ENCODE measurements at places on chromosomes 5 and 9.

- no peak for DNase-seq
Measured at GRCh38 chr9:120416781-120417427, 163.1 kb downstream of the CDK5RAP2 start.

DNA sequence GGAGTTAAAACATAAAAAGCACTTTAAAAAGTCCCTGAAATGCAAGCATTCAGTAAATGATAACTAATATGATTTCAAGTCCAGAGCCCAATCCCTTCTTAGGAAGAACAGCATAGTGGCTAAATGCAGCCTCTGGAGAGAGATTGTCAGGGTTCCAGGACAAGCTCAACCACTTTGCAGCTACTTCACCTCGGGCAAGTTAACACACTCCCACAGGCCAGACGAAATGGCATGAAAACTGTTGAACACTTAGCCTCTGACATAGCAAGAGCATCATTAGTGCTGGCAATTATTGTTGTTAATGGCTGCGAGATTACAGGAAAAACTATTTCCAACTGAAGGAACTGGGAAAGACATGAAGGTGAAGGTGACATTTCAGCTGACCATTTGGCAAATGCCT is 205.8 kb downstream of the GRIA1 start:
- no peak for DNase-seq

GRCh38 chr5:72878854-72879253 is 62.4 kb downstream of the TNPO1 start:
- DNase-seq, result peak; percentile 4

GRCh38 chr9:73810585-73811215 is 659.0 kb downstream of the ANXA1 start:
- DNase-seq, result no peak

DNA sequence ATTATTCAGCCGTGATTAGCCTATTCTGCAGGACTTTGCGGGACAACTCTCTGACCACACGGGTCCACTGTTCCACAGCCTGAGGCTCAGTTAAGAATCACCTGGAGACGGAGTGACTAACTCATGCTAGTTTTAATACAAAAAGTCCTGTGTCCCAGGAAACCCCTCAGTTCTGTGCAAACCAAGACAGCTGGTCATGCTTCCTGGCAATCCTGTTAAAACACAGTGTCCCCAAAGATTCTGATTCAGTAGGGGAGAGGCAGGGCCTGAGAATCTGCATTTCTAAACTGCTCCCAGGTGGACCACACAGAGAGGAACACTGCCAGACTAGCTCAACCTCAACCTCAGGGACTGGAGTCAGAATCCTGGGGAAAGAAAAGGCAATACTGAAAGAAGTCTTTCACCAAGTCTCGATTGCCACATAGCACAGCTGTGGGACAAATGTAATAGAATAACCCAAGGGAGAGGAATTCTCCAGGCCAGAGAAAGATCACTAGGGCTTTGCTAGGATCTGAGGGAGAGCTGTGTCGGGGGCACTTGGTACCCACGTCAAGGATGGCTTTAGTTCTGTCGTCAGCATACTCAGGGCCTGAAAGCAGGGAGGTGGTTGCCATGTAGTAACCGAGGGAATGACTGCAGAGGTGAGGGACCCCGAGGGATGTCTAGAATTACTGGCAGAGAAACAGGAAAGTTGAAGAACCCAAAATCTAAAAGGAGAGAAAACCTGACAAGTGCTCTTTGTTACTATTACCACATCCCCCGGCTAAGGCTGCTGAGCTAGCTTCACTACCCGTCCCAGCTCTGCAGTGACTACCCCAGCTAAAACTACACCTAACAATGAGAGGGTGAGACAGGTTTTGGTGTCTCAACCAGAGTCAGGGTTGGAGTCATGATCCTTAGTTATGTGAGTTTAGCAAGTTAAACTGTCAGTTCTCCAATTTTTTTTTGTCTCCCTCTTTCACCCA is 8.6 kb downstream of the SUSD1 start:
- no peak for DNase-seq

DNA sequence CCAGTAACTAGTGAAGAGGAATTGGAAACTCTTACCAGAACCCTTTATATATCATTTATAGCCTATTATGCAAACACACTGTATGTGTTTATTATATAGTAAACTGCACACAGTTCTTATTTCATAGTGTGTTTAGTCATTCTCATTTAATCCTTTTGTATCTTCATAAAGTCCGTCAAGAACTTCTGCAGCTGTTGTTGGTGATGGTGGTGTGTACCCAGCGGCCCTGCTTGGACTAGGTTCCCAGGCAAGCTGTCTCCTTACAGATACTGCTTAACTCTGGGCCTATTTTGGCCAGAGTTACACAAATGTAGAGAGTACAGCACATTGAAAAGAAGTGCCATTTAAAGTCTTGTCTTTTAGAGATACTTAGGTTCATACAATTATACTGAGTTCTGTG is 231.9 kb downstream of the NDUFS4 start:
- no peak for DNase-seq

GRCh38 chr5:109691996-109692395 is 2.3 kb downstream of the MAN2A1 start:
- DNase-seq, result no peak

- no peak for DNase-seq
Measured at GRCh38 chr5:54021431-54022164, 288.8 kb downstream of the ARL15 start.

DNA sequence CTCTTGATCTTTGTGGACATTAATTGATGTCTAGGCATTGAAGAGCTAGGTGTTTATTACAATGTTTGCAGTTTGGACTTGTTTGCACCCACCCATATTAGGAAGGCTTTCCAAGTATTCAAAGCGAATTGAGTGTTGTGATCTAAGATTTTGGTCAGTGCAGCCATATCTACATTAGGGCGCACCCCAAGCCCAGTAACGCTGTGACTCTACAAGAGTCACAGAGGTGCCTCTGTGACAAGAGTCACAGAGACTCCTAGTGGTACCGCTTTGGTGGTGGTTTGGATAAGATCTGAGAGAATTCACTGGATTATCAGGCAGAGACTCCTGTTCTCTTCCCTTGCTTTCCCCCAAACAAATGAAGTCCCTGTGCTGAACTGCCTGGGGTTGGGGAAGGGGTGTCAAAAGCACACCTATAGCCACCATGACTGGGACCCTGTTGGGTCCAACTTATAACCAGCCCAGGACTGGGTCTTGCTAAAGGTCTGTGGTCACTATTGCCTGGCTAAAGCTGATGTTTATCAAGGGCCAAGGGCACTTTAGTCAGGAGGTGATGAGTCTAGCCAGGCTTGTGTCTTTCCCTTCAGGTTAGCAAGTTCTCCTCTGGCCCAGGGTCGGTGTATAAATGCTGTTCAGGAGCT is 114.1 kb upstream of the RIOK2 start:
- DNase-seq, result peak; percentile 0

GRCh38 chr9:109913461-109913810 is 133.4 kb downstream of the PALM2AKAP2 start:
- no peak for DNase-seq

DNA sequence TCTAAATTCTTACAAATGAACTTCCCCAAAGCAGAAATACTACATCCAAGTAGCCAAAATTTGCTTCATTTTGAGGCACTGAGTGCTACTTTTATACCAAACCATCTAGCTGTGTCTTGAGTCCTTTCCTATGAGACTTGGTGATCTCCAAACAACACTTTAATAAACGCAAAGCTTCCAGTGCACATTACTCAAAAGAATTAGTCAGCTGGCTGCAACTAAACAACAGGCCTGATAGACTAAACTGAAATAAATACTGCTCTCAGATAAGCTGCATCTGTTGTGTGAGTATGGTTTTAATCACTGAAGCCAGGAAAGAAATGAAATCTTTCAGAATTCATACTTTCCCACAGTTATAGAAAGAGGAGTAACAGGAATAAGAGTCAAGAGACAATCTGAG is 80.3 kb downstream of the VCAN start:
- DNase-seq, result no peak

DNA sequence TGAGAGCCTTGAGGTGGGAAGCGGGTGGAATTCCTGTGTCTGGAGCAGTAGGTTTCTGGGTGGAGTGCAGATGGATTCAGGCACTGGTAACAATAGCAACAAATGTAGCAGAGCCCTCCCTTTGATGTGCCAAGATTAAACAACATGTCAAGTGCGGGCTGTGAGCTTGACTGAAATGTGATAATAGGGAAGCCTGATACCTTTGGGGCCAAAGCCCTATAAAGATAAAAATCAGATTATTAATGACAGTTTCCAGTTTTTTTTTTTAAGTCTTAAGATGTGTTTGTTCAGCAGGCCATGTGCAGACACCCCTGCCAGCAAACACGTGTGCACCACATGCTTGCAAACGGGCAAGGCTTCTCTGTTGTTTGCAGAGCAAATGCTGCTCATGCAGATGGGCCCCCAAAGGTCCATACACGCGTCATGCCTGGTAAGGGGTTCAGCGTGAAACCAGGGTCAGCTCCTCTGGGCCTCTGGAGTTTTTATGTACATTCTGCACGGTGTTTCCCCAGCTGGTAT is 193.2 kb downstream of the GADD45G start:
- DNase-seq, result peak; percentile 52

GRCh38 chr5:156096259-156096658 is 230.7 kb upstream of the SGCD start:
- DNase-seq, result no peak

DNA sequence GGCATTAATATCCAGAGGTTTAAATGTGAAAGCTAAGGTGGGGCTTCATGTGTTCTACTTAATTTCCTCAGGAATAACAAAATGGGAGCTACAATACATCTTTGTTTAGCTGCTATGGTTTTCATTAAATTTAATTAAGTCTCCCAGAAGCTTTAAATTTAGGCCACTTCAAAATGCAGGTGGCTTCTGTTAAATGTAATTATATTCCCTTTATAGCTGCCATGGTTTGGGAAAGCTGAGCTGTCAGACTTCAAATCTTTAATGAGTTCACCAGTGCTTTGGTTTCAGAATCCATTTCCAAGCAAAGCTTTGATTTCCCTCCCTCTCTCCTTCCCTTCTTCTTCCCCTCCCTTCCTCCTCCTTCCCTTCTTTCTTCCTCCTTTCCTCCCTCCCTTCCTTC is 58.4 kb upstream of the FAM170A start:
- DNase-seq, result no peak

- no peak for DNase-seq
Measured at GRCh38 chr5:7884491-7885267, 15.7 kb downstream of the MTRR start.

DNA sequence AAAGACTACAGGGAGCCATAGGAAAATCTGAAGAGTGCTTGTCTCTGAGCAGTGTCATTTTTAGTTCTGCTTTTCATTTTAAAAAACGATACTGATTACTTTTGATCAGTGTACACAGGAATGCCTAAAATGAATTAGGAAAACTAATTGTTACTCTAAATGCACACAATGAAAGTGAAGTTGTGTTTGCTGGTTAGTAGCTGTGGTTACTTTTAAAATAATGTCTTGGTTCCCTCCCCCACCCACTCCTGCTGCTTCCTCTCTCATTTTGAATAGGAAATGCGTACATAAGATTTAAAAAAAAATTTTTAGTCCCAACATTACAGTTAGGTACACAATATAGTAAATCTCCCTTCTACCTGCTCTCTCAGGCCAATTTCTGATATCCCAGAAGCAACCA is 47.5 kb upstream of the PLPP1 start:
- DNase-seq, result no peak

DNA sequence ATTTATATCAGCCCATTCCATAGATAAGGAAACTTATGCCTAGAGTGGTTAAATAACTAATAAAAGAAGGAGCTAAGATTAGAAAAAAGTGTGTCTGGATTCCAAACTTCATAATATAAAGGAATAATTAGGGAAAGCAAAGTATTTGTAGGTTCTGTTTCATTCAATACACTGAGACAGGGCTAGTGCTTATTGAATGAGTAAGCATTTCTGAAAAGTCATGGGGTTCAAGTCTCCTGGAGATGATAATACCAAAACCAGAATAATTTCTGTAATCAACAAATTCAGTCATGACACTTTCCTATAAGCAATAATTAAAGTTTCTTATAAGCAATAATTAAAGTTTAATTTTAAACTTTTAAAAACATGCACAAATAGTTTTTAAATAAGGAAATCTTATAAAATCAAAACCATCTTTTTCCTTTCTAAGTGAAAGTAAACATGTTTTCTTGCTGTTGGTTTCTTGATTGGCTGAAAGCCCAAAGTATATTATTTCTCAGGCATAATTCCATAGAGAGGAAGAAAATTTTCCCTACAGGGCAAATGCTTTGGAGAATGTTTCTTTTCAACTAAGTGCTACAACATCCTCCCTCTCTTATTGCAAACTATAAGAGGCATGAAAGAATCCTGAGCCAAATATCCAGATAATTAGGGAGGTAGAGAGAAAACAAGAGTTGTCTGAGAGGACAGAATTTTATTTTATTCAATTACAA is 510.2 kb downstream of the PRELID2 start:
- DNase-seq, result no peak

- no peak for DNase-seq
Measured at GRCh38 chr5:37412515-37412914, 33.4 kb downstream of the WDR70 start.

DNA sequence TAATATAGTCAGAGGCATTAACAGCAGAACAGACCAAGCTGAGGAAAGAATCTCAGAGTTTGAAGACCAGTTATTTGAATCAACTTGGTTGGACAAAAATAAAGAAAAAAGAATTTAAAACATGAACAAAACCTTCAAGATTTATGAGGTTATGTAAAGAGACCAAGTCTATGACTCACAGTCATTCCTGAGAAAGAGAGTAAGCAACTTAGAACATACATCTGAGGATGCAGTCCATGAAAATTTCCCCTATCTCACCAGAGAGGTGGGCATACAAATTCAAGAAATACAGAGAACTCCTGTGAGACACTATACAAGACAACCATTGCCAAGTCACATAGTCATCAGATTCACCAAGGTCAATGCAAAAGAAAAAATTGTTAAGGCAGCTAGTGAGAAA is 17.4 kb upstream of the C9orf72 start:
- DNase-seq, result no peak

DNA sequence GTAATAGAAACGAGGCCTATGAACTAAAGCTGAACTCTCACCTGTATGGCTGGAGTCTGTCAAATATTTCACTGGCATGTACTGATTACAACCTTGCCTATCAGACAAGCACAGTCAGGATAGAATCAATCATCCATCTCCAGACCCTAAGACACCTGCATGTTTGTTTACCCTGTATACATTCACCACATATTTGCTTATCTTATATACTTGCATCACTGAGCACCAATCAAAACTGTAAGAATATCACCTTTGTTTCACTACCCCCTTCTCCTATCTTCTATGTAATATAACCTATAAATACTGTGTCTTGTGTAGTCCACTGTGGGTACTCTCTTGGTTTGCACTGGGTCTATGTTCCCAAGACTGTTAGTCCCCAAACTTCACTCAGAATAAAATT is 1085.7 kb downstream of the TAF11L14 start:
- peak; percentile 10 for DNase-seq

All from NCI-H510A treated with DMSO at 0.1 percent for 48 hours (cell line).